ENCODE measurements at places on chromosomes 5 and 9.

GRCh38 chr5:51806677-51807076, 423.4 kb downstream of the ISL1 start:
- no peak for DNase-seq

DNA sequence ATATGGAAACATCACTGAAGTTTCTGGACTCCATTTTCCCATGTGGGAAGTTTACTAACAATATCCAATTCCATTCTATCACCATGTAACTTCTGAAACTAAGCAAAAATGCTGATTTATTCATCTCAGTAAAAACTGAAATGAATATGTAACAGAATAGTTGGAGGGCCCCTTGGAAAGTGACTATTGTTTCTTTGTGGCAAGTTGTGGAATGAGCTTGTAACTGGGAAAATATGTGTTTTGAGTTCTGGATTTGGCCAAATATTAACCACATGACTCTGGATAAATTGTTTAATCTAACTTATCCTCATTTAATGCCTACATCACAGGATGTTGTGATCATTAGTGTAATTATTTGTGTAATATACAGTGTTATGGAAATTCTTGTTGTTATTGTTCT, 619.3 kb downstream of the TLE4 start:
- peak; percentile 26 for DNase-seq

DNA sequence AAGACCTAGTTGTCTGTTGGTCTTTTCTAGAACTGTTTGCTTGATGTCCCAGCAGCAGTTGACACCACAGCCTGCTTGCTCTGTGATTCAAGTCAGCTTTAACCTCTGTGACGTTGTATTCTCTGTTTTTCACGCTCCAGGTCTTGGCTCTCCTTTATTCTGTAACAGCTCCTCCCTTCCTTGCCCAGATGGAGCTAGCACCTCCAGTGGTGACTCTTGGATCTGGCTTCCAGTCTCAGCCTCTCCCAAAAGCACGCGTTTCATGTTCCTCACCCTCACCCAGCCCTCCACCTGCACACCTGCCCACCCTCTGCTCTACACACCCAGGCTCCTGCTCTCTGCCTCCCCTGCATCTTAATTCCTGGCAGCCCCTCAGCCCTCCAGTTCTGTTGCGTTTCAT, 50.6 kb downstream of the DMRT1 start:
- DNase-seq, result no peak

DNA sequence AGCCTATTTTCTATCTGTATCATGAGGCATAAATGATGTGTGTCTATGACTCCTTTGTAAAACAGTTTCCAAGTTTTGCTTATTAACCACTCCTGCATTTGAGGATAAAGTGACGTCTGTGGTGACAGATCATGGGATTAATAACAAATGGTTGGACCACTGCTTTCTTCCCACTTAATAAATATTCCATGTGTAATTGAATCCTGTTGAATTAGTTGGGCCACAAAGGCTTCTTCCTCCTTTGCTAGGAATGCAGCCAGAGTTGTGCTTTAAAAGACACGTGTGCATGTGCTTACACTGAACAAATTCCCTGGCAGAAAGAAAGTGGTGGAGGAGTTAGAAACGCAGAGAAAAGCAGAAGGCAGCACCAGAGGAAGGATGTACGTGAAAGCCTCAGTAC, 150.2 kb downstream of the ACTBL2 start:
- no peak for DNase-seq

DNA sequence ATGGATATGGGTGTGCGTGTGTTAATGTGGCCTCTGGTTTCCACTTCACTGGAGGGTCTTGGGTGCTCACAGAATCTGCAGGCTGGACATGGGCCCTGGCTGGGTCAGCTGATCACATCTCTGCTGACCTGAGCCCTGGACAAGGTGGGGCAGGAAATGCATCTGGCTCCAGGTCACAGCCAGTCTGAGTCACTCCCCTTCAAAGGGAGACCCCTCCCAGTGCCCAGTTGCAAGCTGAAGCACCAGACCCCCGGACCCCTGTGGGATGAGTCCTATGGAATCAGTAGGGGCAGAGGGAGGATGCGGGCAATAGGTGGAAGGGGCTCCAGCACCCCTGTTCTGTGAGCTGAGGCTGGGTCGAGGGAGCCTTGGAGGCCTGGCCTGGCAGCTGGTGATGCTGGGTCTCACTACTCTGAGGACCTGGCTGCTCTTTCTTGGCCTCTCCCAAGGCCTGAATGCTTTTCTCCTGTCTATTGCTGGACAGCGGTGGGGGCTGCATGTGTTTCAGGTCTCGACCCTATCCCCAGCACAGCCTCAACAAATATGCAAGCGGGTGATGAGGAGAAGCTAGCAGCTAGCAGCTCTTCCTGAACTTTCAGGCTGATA, 54.5 kb downstream of the PHF2 start:
- no peak for DNase-seq

- no peak for DNase-seq
These were observed 43.8 kb downstream of the WHRN start for GRCh38 chr9:114461468-114461867.

GRCh38 chr5:127471211-127471610, 46.2 kb upstream of the PRRC1 start:
- DNase-seq, result no peak

DNA sequence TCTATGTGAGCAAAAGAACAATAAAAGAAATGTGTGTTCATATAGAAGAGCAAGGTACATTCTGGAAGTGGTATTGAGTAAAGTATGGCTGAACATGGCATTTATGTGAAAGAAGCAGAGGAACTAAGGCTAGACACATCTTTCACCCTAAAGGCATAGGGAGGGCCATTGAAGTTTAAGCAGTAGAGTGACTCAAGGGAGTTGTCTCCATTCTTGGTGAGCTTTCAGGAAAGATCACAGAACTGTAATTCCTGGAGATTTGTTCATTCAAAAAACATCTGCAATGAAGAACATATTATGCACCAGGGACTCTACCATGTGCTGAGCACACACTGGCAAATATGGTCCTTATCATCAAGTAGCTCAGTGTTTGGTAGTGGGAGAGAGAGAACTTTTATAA, 24.8 kb upstream of the HTR1A start:
- DNase-seq, result no peak

- no peak for DNase-seq
These were observed 104.7 kb downstream of the GAS1 start for GRCh38 chr9:86842573-86842972.

GRCh38 chr5:51889703-51890102, 506.5 kb downstream of the ISL1 start:
- no peak for DNase-seq

- DNase-seq, result peak; percentile 80
These were observed 103.5 kb downstream of the NPR3 start for GRCh38 chr5:32814620-32815019.

DNA sequence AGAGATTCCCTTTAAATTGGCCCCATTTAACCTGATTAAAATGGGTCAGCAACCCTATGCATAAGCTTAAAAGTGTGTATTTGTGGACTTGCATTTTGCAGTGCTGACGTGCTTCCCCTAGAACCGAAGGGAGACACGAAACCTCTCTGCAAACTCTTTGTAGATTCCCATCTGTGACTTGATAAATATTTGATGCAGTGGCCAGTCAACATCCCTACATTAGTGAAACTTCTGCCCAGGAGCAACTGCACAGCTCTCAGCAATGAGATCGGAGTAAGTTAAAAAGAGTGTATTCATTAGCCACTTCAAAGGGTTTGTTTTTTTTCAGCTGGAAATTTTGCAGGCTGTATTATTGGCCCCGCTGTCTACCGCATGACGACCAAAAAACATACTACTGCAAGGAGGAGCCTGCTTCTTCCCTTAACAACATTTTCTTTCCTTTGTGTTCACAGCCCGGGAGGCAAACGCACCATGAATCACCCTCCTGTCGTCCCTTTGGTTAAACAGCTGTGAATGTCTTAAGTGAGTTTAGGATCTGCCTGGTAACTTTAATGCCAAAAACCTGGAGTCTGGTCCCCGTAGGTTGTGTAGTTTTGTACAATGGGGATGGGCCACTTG, 38.0 kb upstream of the TCERG1 start:
- DNase-seq, result peak; percentile 63

DNA sequence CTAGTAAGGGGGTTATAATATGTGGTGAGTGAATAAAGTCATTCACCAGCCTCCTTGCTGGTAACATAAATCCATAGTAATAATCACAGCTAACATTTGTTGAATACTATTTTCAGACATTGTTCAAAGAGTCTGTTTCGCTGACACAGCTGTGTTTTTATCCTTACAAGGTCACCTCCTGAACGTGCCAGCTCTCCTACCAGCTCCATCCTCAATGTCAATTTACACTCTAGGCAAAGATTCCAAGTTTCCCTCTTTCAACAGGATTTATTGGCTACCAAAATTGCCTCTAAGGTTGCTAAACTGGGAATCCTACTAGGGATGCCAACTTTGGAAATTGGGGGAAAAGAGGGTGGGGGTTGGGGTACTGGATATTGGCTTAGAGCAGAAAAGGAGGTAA, 30.7 kb upstream of the SMC5 start:
- no peak for DNase-seq

DNA sequence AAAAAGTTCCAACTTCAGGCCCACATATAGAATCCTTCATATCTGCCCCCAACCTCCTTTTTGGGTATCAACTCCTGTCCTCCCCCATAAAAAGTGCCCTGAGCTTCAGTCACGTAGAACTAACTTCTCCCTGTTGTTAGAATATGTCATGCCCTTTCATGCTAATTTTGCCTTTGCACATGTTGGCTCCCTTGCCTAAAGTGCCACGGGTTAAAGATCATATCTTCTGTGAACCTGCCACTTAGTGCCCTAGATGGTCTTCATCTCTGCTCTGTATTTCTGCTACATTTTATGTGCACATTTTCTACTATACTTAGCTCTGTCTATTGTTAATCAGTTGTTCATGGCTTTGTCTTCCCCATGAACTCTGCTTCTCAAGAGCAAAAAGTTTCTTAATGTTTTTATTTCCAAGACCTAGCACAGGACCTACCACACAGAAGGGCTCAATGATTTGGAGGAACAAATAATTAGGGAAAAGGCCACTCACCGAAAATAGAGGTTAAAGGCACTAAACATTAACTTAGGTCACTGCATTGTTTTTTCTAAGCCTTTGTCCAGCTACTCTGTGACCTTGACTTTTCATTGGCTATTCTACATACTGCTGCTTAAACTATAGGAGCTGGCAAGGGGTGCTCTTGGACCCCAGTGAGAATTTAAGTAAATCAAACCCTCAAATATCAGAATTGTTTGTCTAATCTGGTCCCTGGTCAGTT, 94.3 kb downstream of the ARSB start:
- no peak for DNase-seq
